ENCODE measurements at places on chromosomes 1 and 21.

GRCh38 chr21:41066086-41066938 lies 101.6 kb upstream of the BACE2 start:
- no peak for DNase-seq

DNA sequence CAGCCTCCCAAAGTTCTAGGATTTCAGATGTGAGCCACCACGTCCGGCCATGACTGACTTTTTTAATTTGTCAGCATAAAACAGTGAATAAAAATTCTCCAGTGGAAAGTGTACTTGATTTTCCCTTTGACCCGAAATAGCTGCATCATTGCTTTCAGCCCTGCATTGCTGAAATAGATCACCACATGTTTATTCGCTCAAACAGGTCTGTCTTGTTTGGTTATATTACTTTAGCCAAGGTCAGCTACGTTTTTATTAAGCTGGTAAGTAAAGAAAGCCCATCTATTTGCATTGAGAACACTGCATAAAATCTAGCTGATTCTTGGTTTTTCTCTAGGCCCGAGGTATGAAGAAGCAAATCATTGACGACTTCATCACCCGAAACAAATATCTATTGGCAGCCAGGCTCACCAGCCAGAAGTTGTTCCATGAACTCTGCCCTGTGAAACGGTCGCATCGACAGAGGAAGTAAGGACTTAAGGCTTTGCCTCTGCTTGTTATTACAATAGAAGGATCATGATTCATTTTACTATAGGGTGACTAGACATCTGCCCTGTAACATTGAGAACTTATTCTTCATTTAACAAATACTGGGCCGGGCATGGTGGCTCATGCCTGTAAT lies 25.6 kb downstream of the AGMAT start:
- no peak for DNase-seq

DNA sequence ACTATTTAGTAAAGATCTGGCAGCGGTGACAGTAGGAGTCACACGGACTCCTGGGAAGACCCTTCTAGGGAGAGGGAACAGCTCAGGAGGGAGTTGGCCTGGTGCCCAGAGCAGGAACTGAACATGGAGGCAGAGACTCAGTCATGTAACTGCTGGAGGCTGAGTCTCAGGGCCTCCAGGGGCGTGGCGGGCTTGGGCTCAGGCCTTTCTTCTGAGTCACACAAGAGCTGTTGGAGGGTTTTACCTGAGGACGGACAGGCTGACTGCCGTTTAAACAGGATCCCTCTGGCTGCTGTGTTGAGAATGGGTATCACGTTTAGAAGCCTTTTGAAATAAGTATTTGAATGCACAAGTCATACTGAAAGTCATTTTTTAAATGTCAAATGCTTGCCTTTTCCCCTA lies 7.2 kb upstream of the ETS2 start:
- DNase-seq, result no peak

DNA sequence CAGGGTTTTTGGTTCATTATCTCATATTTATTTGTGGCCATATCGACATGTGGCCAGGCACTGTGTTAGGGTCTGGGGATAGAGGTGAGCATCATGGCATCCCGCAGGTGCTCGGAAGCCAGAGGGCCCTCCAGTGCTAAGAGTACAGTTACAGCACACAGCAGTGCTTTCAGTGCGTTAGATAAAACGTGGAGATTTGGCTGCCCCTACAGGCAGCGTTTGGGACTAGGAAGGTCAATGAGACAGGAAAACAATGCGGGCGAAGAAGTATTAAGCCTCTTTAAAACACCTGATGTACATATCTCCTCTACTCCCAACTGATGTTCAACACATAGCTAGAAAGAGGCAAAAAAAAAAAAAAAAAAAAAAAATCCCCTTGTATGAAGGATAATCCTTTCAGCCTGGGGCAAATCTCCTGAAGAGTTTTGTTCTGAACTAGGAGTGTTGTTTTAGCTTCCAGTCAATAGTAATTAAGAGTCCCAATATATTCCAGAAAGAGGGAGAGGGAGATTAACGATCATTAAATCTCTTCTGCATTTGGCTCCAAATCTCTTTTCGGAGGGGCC lies 80.1 kb downstream of the CAPZB start:
- DNase-seq, result no peak

- DNase-seq, result peak; percentile 83
Observed at GRCh38 chr1:212721388-212722247, 22.0 kb upstream of the BATF3 start.

- no peak for DNase-seq
Observed at GRCh38 chr1:194959795-194960194, 1648.4 kb downstream of the KCNT2 start.

DNA sequence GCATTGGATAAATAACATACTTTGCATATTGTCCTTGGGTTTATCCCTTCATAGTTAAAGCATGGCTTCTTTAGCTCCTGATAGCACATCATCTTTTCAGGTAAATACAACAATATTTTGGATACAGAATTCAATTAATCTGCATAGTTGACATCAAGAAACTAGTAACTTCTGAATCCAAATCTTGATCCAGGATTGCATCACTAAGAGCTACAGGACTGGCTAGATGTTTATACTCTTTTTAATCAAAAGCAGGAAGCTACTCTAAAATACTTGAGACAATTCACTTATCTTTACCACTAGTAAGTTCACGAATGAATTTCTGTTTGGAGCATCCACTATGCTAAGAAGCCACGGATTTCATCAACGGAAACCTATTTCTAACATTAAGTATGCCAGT lies 54.2 kb upstream of the SLC44A3 start:
- no peak for DNase-seq

DNA sequence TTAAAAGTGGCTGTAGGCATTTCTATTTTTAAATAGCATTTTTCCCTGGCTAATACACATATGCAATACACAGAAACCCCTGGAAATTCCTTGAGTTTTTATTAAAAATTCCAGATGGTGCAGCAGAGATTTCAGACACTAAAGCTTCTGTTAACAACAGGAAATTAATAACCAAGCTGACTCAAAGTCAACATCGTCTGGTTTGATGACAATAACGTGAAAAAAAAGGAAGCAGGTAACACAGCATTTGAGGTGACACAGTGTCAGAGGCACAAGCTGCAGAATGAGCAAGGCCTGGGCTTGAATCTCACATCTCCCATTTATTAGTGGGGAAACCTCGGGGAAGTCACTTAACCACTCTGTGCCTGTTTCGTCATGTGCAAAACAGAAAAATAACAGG lies 64.6 kb upstream of the GJB5 start:
- DNase-seq, result no peak

- peak; percentile 37 for DNase-seq
Observed at GRCh38 chr1:234214129-234214910, 158.9 kb upstream of the COA6 start.

DNA sequence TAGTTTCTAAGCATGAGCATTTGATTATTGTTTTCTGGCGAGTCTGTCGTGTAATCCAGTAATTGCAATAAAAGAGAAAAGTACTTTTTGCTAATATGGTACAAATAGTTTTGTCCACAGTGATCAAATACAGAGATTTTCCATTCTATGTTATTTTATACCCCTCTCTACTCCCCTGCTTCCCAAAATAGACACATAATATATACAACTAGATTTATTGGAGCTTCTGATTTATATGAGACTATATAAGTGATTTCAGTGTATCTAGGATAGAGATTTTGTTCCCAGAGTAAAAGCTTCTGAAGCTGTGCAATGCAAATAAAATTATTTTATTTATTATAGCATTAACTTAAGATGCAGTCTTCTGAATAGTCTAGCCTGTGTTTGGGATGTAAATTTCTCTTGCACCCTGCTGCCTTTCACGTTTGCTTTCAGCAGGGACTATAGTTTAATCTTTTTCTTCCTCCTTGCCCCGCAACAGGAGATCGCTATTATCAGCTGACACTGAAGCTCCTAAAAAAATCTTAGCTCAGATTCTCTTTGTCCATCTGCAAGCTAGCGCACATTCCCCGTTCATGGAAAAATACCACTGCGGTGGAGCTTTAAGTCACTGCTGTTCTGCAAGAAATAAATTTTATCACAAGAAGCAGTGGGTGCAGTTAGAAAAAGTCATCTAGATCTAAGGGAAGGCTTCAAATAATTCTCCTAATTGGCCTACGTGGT lies 273.3 kb downstream of the DISC1 start:
- DNase-seq, result no peak

- DNase-seq, result peak; percentile 7
Observed at GRCh38 chr1:25727635-25728286, 72.2 kb upstream of the SELENON start.

DNA sequence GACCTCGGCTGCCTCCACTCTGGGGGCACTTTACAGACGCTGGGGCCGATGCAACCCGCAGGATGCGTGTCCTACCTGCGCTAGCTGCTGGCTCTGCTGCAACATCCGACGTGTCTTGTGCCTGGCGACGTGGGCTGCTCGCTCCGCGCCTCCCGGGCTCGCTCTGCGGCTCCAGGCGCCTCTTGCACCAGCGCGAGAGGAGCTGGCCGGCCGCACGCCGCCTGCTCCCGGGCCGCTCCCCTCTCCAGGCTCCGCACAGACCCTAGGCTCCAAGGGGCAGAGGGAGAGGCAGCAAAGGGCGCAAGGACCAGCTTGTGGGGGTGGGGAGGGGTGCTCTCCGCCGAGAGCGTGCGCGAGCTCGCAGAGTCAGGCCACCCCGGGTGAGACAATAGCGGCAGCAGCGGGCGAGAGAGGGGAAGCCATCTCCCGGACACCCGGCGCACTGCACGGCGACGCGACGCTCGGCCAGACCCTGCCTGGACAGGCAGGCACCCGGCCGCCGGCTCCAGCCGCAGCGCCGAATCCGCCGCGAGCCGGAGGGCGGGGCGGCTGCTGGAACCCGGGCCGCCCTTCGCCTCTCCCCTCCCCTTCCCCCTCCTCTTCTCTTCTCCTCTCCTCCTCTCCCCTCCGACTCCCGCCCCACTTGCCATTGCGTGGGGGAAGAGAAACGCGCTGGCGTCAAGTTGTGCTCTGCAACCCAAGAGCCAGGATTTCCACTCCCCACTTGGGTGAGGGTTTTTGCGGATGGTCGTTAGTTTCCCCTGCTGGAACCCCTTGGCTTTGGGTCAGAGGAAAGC lies at the start of gene PIK3C2B:
TSS of gene PIK3C2B (minus strand) at position 525 of the 797 bp plus-strand sequence. CDS start 25,003 bp downstream, outside the sequence.
- peak; percentile 73 for DNase-seq

DNA sequence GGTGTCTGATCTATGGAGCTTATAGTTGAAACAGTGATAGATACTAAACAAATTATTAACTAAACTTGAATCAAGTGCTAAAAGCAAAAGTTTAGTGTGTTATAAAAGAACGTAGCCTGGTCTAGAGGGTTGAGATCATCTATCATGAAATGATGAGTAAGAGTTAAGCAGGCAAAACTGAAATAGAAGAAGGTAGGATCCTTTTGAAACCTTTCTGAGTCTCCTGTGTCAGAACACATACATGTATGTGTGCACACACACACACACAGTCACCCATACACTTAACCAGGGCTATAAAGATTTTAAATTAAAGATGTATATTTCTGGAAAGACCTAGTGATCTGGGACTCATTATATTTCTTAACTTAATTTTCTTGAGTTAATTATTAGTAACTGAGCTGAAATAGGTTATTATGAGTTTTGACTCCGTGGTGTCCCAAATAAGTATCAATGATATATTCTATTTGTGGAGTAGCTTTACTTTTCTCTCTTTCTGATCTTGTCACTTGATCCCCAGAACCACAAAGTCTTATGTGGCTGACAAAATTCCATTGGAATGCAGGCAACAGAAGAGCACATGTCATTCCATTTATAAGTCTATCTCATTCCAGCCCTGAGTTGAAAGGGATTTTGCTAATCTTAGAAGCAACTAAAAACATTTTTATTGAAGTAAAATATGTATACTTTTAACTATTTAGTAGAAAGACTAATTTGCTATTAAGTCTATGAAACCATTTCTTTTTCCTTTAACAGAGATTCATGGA lies 70.7 kb downstream of the PRRX1 start:
- peak; percentile 62 for DNase-seq

DNA sequence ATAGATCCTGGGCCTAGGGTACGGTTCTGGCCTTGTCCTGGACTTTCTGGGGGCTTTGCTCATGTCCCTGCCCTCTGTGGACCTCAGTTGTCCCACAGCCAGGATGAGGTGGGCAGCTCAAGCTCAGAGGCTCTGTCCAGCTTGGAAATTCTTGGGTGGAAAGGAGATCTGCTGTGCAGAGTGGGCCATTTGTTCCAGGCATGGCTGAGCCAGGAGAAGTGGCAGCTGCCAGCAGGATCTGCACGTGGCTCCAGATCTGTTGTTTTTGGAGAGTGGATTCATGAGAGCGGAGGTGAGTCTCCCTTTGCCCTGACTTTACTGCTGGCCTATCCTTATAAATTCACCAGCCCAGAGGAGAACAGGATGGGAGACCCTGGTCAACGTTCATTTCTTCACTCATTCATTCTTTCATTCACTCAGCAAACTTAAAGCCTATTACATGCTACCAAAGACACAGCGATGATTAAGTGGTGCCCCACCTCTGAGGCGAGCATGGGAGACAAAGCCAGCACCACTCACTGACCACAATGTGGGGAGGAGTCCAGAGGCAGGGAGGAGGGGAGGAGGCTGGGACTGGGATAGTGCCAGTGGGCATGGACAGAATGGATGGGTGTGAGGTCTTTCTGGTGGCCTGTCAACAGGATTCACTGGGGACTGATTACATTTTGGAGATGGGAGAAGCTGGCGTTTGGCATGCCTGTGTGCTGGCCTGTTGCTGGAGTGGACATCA lies 205.1 kb downstream of the TRABD2B start:
- DNase-seq, result no peak

DNA sequence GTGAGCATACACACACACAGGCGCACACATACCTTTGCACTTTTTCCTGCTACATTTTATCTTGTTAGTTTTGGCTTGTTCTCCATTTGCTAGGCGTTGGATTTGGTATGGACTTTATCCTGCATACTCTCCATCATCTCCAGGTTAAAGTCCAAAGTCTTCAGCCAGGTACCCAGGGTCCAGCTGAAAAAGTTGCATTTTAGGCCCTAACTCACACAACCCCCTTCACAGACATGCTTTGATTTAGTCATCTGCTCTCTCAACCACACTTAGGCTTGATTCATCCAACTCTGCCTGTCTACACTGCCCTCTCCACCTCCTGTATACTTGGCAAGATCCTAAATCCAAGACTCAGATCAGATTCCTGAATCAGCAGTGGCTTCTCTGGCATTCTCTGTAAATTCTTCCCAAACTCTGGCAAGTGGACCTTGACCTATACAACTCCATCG lies 10.7 kb upstream of the LAMB3 start:
- DNase-seq, result no peak

All from AG10803 (cell line).